AG08395 (cell line): ENCODE measurements at places on chromosomes 6 and 20.

GRCh38 chr6:151719070-151719469, 88.4 kb upstream of the ESR1 start:
- no peak for DNase-seq

GRCh38 chr20:20820104-20820503, 107.7 kb upstream of the RALGAPA2 start:
- no peak for DNase-seq

- DNase-seq, result no peak
These were observed 31.6 kb upstream of the CENPW start for GRCh38 chr6:126308362-126308761.

DNA sequence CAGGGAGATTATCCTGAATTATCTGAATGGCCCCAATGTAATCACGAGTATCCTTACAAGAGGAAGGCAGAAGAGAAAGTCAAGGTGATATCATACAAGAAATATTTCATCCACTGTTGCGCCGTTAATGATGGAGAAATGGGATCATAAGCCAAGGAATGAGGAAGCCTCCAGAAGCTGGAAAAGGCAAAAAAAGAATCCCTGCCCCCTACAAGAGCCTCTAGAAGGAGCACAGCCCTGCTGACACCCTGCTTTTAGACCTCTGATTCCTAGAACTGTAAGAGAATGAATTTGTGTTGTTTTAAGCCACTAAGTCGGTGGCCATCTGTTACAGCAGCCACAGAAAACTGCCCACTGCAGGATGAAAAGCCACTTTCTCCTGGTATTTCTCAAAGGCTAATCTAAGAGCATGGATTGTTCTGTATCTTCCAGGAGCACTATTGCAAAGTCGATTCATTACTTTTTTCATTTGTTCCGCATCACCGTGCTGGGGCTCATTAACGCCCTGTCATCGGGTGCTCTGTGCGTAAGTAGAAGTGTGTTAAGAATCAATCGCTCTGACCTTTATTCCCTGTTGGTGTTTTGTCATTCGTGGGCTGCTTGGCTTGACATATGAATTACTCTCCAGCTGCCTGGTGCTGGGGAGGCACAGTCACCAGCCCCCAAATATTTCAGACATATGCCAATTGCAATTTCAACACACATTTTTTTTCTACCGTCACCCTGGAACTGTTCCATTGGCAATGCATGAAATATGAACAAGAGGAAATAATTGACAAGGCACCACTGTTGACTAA, 117.0 kb downstream of the PCSK2 start:
- DNase-seq, result peak; percentile 35

- DNase-seq, result no peak
These were observed 104.5 kb downstream of the MKKS start for GRCh38 chr20:10329387-10330005.

GRCh38 chr6:15874821-15875220, 212.0 kb upstream of the DTNBP1 start:
- DNase-seq, result no peak

DNA sequence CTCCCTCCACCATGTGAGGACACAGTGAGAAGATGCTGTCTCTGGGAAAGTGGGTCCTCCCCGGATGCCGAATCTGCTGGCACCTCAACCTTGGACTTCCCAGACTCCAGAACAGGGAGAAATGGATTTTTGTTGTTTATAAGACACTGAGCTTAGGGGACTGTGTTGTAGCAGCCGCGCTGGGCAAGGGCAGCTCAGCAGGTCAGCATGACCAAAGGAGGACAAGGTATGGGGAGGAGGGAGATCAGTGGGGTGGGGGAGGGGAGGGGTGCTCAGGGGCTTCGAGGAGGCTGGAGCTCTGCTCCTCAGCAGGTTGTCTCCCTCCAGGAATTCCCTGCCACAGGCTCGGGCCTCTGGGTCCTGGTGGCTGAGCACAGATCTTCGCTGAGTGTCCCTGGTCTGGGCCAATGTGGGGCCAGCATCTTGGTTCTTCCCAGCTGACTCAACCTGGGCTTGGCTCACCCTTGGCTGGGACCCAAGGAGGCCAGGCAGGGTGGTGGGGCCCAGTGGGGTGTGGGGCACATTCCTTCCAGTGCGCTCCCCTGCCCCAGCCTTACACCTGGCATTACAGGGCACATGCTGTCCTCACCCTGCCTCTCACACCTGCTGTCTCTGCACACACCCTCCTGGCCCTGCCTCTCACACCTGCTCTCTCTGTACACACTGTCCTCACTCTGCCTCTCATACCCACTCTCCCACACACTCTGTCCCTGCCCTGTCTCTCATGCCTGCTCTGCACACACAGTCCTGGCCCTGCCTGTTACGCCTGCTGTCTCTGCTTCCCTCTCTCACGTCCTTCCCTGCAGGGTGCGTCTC, 107.3 kb downstream of the SYCP2 start:
- DNase-seq, result no peak
